Muscle of arm (tissue), 14 donors: ENCODE measurements at places on chromosomes 5 and 9.

DNA sequence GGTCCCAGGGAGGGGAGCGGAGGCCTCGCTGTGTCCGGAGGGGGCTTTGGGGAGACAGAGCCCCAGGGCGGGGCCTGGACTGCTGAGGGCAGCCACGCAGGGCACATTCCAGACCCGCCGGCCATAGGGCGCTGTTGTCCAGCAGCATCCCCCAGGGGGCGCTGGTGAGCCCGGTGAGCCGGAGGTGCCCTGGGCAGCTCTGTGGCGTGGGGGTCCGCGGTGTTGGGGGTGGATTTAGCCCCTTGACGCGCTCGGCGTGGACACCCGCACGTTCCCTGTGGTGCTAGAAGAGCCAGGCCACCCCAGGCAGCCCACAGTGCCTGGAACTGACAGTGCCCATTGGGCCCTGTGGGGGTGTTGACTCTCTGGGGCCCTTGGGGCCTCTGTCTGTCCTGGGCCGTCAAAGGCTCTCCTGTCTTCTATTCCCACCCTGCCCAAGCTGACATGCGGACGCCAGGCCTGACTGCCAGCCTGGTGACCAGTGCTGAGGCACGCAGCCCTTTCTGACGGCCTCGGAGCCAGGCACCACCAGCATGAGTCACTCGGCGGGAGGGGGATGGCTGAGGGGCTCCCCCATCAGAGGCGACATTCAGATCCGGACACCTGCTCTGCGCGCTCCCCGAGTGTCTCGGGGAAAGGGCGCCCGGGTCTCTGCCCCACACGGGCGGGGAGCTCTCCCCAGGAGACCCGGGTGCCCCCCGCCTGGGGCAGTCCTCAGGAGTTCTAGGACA lies 23.9 kb downstream of the TPPP start:
- DNase-seq, result no peak

DNA sequence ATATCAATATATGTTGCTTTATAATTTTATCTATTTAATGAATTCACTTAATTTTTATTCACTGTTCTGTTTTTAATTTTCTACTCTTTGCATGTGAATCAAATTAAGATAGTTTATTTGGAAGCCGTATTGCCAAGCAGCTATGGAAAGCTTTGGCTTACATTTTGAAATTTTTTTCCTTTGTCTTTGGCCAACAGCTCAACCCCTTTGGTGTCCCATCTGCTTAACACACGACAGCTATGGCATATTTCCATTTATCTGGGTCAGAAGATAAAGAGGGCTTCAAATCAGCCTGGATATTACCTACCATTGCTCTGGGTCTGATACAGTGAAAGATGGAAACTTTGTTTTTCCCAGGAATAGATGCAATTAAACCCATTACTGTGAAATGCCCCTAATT lies 201.0 kb downstream of the WDR70 start:
- no peak for DNase-seq

GRCh38 chr5:72846483-72846882 lies 30.0 kb downstream of the TNPO1 start:
- DNase-seq, result no peak

DNA sequence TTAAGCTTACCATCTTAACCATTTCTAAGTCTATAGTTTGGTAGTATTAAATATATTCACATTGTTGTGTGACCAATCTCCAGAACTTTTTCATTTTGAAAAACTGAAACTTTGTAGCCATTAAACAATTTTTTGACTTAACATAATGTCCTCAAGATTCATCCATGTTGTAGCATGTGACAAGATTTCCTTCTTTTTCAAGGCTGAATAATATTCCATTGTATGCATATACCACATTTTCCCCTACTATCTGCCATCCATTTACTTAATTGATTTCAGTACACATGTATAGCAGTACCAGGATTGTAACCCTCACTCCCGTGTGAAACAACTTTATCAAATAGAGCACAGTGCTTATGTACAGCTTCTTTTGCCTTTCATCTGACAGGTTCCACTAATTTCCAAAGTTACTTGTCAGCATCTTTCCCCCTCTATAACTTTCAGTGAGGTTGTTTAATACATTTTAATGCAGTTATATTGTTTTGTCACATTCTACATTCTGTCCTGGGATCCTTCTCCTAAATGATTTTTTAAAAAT lies 7.4 kb upstream of the GNPDA1 start:
- DNase-seq, result no peak

GRCh38 chr9:132827366-132827765 lies 50.7 kb downstream of the AK8 start:
- DNase-seq, result no peak

DNA sequence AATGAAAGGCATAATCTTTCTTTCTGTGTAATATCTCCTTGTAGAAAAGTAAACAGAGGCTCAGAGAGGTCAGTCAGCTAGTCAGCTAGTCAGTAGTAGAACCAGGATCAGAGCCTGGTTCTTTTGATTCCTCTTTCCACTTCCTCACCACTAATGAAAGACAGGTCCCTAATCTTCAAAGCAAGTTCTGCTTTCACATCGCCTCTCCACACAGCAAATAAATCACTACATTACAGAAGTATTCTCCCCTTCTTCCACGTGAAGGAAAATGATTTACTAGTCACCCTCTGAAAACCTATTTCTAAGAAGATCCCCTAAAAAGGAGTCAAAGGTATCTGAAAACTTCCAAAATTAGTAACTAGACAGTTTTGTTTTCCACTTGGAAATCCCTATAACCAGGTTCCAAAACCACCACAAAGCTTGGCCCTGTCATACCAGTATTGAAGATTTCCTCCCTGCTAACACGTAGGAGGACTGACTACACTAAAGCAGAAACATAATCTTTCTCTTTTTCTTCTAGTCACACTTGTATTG lies 140.5 kb upstream of the TARS1 start:
- no peak for DNase-seq

GRCh38 chr9:21943464-21943863 lies 50.7 kb downstream of the CDKN2A start:
- DNase-seq, result no peak

DNA sequence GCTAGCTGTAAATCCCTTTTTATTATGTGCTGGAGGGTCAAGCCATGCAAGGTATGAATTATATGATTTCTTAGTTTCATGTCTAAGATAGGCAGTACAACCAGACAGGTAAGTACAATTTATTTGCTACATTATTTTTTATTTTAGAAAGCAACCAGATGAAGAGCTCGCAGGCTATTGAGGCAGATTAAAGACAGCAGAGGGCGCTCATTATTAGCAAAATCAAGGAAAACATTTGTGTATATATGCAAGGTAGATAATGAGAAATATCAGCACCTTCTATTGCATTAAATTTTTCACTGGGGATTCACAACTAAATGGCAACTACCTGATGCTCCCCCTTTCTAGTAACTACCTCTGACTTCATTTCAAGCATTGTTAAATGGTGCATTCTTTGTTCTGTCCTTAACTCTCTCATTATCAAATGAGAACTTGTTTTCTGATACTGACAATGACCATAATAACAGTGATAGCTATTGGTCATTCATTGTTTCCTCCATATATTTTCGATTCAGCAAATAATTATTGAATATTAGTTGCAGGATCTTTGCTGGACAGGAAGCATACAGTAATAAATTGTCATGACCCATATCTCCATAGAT lies 8.6 kb downstream of the SCGB3A2 start:
- no peak for DNase-seq

DNA sequence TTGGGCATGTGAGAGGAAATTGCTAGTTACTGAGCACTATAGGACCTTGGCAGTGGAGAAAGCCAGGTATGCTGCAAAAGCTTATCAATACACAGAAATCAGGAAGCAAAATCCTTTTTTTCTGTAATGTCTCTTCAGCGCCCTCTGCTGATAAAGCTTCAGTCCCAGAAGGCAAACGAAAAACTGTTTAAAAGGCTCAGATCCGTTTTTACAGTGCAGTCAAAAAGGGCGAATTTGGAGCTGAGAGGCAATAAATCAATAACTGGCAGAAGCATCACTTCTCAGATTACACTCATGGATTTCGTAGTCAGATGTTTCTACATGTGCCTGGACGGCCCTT lies 1.1 kb upstream of the MAN2A1 start:
- no peak for DNase-seq

GRCh38 chr5:89229331-89230070 lies 346.5 kb upstream of the MEF2C start:
- no peak for DNase-seq

- DNase-seq, result peak; percentile 13
These were observed 43.6 kb upstream of the TNFSF15 start for GRCh38 chr9:114849450-114849849.

- no peak for DNase-seq
These were observed 734 bp downstream of the PAEP start for GRCh38 chr9:135562235-135562745.

- DNase-seq, result no peak
These were observed 300.7 kb upstream of the IZUMO3 start for GRCh38 chr9:24846248-24846912.

DNA sequence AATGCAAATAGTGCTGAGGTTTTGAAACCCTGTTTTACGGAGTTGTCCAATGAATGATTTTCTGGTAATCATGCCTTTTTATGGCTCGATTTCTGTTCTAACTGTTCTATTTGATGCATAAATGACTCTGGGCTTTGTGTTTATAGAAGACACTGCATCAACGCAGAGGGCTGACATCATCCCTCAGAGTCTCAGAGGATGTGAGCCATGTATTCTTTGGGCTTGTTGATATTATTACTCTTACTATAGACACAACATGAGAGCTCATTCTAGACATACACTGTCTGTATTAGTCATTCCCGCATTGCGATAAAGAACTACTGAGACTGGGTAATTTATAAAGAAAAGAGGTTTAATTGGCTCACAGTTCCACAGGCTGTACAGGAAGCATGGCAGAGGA lies 31.6 kb downstream of the CDH6 start:
- no peak for DNase-seq

- no peak for DNase-seq
These were observed 22.9 kb upstream of the ABCA1 start for GRCh38 chr9:104950838-104951237.

DNA sequence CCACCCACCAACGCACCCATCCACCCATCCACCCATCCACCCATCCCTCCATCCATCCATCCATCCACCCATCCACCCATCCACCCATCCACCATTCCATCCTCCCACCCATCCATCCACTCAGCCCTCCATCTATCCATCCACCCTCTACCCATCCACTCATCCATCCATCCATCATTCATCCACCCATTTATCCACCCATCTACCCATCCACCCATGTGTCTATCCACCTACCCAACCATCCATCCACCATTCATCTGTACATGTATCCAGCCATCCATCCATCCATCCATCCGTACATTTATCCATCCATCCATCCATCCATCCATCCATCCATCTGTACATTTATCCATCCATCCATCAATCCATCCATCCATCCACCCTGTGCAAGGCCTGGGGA lies 11.1 kb upstream of the VAV2 start:
- DNase-seq, result no peak

- peak; percentile 29 for DNase-seq
These were observed 31.6 kb downstream of the LMNB1 start for GRCh38 chr5:126808521-126808988.

DNA sequence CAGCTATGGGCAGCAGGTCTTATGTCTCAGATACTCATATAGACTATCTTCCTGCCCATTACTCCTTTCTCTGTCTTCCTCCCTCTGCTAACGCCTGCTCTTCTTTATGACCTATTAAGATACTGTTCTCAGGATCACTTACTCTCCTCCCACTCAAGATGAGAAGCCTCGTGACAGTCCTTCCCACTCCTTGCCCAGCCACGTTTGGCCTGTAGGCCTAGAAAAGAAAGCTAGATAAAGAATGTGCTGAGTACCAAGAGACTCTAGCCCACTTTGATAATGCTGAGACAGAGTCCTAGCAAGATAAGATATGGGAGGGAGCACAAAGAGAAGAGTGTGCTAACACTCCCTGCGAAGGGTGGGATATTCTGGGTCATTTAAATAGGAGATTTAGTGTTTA lies 6.8 kb upstream of the DENND4C start:
- no peak for DNase-seq

GRCh38 chr5:156529892-156530291 lies 202.9 kb downstream of the SGCD start:
- no peak for DNase-seq

DNA sequence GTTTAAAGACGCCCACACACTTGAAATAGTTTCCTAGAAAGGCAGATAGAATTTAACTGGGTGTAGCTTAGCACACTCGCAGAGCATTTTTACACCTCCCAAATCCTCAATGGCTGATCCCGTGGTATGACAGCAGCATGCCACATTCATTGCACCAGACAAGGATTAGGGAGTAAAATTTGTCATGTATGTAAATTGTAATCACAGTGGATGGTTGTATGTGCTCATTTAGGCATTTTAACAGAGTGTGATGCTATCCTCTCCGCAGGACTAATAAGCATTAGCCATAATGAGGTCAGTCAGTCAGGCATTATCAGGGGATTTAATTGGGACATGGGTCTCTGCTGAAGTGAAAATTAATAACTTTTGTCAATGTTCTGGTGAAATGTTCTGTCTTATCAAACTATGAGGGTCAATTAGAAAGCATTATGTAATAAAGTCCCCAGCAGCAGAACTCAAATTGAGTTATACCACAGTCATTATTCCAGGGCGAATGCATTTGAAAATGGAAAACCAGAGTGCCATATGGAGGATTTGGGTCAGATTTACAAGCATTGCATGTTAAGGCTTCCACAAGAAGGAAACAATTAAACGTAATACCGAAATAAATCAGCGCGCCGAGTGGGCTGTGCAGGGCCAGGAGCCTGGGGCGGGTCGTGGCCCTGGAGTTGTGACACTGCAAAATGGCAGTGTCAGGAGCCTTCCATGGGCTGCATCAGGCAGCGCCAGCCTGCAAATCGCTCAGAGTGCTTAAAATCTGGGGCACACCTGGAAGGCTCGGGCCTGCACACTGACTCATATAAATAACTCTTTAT lies 602.2 kb downstream of the BNC2 start:
- no peak for DNase-seq

DNA sequence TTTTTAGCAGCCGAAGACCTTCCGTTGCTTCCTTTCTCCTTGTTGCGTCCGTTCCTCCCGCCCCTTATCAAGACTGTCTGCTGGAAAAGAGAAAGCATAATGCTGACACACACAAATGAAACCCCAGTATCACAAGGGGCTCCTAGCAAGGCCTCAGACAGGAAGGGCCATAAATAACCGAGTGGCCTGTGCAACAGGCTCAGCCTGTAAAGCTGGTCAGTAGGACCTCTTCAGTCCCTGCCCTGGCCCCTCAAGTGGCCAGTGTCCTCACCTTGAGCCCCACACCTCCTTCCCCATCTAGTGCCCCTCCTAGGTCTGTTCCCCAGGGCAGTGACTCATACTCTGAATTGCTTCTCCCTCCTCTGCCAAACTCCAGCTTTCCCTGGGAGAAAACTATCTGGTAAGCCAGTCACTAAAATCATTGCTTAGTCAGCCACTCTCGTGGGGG lies 174.6 kb upstream of the IL12B start:
- DNase-seq, result peak; percentile 38

GRCh38 chr5:141674747-141675146 lies 7.3 kb downstream of the ARAP3 start:
- DNase-seq, result no peak

DNA sequence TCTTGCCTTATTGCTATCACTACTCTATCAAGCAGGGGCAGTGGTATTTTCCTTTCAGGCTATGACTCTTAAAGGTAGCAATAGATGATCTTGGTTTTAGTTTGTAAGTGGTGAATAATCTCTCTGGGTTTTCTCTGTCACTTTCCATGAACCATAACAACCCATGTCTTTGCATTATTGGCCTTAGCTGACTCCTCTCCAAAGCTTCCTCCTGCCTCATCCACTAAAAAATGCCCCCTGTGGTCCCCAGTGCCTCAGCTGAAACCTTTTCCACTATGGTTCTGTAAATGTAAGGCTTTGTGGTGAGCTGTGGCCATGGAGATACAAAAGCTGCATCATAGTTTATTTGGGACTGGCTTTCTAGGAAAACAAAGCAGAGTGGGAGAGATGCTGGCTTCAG lies 128.8 kb downstream of the GPBP1 start:
- DNase-seq, result no peak

- no peak for DNase-seq
These were observed 169.1 kb upstream of the CLINT1 start for GRCh38 chr5:158027806-158028775.
